Stimulated activated CD8-positive, alpha-beta memory T cell treated with anti-CD3 and anti-CD28 coated beads, Interleukin-2, amount 100 ng/mL, for 1 hour (primary cell): ENCODE measurements at places on chromosomes 1 and 21.

GRCh38 chr1:115426956-115427355, 88.9 kb upstream of the NGF start:
- DNase-seq, result no peak

DNA sequence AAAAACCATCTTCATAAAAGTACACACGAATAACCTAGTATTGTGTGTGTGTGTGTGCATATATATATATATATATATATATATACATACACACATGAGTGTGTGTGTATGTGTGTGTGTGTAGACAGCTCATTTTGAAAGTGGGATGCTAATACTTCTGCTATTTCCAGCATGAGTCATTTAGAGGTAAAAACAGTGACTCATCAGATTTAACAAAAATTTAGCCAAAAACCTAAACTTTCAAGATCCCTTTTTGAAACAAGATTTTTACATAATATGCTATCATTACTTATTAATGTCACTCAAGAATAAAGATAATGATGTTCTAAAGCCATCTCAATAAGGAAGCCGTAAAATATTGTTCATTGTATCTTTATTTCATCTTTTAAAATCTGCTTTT, 35.6 kb upstream of the ADGRL4 start:
- DNase-seq, result no peak

DNA sequence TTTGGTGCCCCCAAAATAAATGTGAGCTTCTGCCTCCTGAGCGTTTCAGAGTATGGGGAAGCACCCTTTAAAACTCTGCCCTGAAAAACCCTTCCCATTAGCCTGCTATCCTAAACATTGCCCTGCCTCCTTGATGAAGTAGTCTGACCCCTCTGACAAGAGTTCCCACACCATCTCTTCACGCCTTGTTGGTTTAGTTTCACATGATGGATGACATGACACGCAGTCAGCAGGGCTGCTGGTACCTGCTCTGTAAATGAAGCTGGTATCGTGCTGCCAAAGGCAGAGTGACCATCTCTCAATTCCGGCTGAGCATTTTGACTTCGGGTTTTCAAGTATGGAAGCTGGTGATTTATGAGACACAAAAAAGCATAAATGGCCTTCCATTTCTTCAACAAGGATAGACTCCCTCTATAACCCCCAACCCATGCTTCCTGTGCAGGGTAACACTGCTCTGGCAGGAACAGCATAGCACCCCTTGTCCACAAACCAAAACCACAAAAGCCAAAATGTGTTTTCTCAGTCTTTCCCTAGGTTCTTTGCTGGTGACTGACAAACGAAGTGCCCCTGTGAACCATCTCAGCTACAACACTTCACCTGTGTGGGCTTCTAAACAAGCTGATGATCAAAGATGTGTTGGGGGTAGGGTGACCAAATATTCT, 444.6 kb downstream of the NUF2 start:
- DNase-seq, result no peak

DNA sequence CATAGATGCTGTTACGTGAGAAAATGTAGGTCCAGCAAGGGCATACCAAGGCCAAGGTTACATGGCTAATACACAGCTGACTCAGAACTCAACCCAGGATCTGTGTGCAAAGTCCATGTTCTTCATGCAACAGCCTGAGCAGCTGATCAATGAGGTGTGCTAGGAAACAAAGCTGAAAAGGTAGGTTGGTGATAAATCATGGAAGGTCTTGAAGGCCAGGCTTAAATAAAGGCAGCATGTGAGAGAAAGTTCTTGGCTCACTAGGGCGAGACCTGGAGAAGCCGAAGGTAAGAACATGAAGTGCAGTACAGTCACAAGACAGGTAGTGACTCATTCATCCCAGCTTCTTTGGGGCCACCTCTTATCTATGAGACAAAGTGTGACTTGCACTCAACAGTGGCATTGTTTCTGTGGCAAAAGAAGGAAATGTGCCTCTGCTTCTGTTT, 33.4 kb downstream of the TLR5 start:
- DNase-seq, result no peak

- DNase-seq, result no peak
These were observed 59.2 kb downstream of the PBX1 start for GRCh38 chr1:164618202-164618564.

GRCh38 chr1:94727846-94728715, 92.1 kb upstream of the SLC44A3 start:
- DNase-seq, result no peak

DNA sequence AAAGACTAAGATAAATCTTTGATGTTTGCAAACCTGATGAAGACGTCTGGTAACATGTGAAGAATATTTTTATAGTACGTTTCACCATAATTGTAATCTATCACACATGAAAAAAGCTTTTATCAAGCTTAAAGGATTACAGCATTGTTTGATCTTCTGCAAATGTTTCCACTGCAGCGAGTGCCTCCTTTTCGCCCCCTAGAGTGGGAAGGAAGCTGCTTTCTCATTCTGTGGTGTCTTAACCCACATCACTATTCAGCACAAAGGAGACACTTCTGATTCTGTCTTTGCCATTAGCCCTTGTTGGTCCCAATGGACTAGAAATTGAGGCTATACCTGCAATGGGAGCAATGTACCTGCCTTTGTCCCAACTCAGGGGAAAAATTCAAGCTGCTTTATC, 46.0 kb upstream of the IL12RB2 start:
- peak; percentile 1 for DNase-seq

DNA sequence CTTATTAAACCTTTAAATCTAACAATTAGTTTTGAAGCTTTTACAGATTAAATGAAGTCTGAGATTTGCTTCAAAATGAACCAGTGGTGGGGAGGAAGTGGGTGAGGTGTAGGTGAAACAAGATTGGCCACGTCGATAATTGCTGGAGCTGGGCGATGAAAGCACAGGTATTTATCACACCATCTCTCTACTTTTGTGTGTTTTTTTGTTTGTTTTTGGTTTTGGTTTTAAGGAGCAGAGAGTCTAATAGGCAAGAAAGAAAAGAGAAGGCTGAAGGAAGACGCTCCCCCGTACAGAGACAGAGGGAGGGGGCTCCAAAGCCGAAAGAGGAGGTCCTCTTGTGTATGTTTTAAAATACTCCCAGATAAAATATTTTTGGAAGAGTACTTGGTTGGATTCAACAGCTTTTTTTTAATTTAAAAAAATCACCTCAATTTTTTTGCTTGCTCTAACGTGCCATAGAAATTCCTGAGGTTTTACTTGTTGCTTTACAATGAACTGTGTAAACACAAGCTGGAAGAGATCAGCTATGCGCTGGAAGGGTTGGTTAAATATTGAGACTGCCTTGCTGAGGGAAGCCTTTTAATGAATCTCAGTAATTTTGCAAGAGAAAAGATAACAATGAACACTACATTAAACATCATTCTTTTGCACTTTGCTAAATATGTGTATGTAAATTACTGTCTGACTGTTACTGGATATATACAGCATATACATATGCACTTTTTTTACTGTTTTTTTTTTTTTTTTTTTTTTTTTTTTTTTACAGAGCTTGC, 6.7 kb upstream of the LGALS8 start:
- DNase-seq, result no peak

- DNase-seq, result peak; percentile 76
These were observed 7.0 kb downstream of the PTCH2 start for GRCh38 chr1:44835738-44836675.

- no peak for DNase-seq
These were observed 77.8 kb downstream of the TM2D1 start for GRCh38 chr1:61647142-61647541.

DNA sequence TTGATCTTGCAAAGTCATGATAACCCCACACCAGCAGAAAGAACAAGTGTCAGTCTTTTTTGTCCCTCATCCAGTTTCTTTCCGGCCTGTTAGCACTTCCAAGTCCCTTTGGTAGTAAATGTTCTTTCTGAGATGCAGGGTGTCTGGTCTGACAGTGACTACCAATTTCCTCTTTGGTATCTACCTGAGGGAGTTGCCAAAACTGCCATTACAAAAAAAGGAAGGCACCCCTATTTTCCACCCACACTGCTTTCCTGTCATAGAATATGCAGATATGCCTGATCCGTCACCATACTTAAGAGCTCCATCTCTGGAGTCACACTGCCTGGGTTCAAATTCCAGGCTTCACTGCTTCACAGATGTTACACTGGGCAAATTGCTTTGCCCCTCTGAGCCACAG, 72.4 kb downstream of the ZNF281 start:
- no peak for DNase-seq
